ENCODE measurements at places on chromosomes 6 and 20. TPM values are rescaled to one million over a fixed set of nuclear protein-coding genes. Genes with fewer than 3 reads are reported as not detected.
A peak's percentile ranks its signal among the peaks of the same experiment; 100 is the strongest.

SASH1 gene
- 90.6 TPM for total RNA-seq

NNAT gene
- total RNA-seq: not detected

KIAA1755 gene
- total RNA-seq: 2.3 TPM

FAM50B gene
- 8.0 TPM for total RNA-seq

STK38 gene
- total RNA-seq: 40.9 TPM

DNA sequence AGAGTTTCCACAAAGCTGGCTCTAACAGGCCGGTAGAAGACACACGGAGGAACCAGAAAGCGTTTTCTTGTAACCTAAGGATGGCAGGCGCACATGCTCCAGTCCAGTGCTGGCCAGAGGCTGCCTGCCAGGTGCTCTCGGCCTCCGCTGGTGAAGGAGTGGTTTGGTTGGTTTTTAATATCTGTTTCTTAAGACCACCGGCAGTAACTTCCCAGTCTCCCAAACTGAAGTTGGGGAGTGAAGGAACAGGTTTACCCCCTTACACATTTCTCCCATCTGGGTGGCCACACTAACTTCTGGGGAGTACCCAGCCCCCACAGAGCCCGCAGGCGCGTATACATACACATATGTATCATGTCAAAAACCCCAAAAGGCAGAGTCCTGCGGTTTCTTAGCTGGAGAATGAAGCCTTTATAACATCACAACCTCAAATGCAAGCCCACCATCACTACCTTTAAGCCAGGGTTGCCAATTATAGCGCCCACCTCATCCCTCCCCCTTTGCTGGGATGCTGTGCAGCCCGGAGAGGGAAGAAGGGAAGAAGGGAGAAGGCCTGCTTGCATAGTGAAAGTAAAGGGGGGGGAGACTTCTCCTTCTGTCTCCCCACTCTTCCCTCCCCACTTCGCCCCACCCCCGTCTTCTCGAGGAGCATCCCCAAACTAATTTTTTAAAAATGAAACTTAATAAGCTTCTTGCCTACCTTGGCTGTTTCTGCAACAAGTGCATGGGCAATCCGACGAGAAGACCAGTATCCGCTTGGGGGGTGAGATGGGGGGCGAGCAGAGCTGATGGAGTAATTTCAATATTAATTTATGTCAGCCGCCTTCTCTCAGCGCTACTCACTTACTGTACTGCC lies 1.0 kb downstream of the TRERF1 start:
- H3K4me3 ChIP-seq: peak overlapping the region; percentile 99
- peaks cover 29% of the 10 kb centered on the region for H3K36me3 ChIP-seq
- no peaks in the 10 kb centered on the region for H3K27me3 ChIP-seq
- no peak for DNase-seq
- peak overlapping the region; percentile 79 for H3K27ac ChIP-seq
- peaks cover 56% of the 10 kb centered on the region for H3K4me1 ChIP-seq

- DNase-seq: no peak
- no peak overlapping the region for H3K4me3 ChIP-seq
- no peaks in the 10 kb centered on the region for H3K4me1 ChIP-seq
- H3K27me3 ChIP-seq: no peaks in the 10 kb centered on the region
- no peak overlapping the region for H3K27ac ChIP-seq
- no peaks in the 10 kb centered on the region for H3K36me3 ChIP-seq
Measured at GRCh38 chr6:160801418-160801817, 99.4 kb downstream of the PLG start.

DNA sequence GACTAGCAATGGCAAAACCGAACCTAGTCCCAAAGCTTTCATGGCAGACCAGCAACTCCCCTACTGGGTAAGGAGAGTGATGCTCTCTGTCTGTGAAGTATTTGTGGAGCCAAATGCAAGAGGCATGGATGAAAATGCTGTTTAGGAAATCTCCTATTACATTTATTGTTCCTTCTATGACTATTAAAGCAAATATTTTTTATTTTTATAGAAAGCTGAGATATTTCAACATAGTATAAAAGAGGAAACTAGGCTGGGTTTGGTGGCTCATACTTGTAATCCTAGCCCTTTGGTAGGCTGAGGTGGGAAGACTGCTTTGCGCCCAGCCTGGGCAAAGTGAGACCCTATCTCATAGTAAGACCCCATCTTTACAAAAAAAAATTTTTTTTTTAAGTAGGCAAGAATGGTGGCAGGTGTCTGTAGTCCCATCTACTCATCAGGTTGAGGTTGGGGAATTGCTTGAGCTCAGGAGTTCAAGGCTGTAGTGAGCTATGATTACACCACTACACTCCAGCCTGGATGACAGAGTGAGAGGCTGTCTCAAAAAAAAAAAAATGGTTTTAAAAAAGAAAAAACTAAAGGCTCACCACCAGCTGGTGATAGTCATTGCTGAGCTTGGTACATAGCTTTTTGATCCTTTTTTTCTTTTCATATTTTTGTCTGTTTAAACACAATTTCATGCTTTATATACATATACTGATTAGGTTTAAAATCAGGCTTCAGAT lies 11.3 kb downstream of the KDM1B start:
- peak overlapping the region; percentile 29 for H3K27ac ChIP-seq
- peaks cover 10% of the 10 kb centered on the region for H3K4me1 ChIP-seq
- peaks cover 20% of the 10 kb centered on the region for H3K36me3 ChIP-seq
- H3K4me3 ChIP-seq: no peak overlapping the region

DNA sequence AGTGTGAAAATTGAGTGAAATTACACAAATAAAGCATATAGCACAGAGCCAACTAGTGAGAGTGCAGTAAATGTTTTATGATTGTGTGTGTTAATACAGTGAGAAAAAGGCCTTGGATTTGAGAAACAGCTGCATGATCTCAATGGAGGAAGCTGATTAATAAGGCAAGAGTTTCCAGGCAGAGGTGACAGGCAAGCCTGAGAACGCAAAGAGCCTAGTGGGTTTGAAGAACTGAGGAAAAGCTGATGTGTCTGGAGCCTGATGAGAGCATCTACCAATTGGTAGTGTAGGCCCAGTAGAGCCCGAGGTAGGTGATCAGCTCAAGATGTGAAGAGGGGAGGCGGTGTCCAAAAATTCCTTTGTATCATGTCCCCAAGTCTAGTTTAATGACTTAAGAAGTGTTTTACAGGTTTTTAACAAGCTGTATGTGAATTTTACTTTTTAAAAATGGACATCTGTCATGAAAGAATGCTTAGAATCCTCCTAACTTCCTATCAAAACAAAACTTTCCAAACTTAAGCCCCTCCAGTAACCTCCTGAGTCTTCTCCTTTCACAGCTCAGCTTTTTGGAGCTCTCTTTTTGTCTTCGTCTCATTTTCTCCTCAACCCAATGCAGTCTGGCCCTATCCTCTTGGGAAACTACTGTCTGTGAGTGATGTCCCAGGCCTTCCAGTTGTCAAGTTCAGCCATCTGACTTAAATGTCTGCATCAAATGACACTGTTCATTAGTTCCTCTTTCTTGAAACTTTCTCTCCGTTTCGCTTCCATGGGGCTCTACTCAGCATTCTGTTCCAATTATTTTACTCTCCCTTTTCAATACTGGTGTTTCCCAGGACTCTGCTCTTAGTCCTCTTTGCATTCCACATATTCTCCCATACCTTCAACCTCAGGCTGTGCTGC lies 1.2 kb downstream of the CDC40 start:
- H3K36me3 ChIP-seq: no peaks in the 10 kb centered on the region
- peaks cover 20% of the 10 kb centered on the region for H3K4me1 ChIP-seq
- no peak for DNase-seq
- no peak overlapping the region for H3K4me3 ChIP-seq

- DNase-seq: peak; percentile 2
- no peaks in the 10 kb centered on the region for H3K36me3 ChIP-seq
- no peak overlapping the region for H3K4me3 ChIP-seq
- no peak overlapping the region for H3K27ac ChIP-seq
Measured at GRCh38 chr6:49570474-49571079, 20.1 kb downstream of the C6orf141 start.

GRCh38 chr6:43833223-43833995 lies 63.4 kb downstream of the VEGFA start:
- peaks cover 28% of the 10 kb centered on the region for H3K4me1 ChIP-seq
- no peak overlapping the region for H3K4me3 ChIP-seq
- no peak overlapping the region for H3K27ac ChIP-seq
- peaks cover 18% of the 10 kb centered on the region for H3K27me3 ChIP-seq
- H3K36me3 ChIP-seq: no peaks in the 10 kb centered on the region

- no peaks in the 10 kb centered on the region for H3K36me3 ChIP-seq
- H3K4me3 ChIP-seq: no peak overlapping the region
- H3K4me1 ChIP-seq: no peaks in the 10 kb centered on the region
- H3K27me3 ChIP-seq: peaks cover 13% of the 10 kb centered on the region
Measured at GRCh38 chr6:53707108-53707897, 41.7 kb upstream of the KLHL31 start.

DNA sequence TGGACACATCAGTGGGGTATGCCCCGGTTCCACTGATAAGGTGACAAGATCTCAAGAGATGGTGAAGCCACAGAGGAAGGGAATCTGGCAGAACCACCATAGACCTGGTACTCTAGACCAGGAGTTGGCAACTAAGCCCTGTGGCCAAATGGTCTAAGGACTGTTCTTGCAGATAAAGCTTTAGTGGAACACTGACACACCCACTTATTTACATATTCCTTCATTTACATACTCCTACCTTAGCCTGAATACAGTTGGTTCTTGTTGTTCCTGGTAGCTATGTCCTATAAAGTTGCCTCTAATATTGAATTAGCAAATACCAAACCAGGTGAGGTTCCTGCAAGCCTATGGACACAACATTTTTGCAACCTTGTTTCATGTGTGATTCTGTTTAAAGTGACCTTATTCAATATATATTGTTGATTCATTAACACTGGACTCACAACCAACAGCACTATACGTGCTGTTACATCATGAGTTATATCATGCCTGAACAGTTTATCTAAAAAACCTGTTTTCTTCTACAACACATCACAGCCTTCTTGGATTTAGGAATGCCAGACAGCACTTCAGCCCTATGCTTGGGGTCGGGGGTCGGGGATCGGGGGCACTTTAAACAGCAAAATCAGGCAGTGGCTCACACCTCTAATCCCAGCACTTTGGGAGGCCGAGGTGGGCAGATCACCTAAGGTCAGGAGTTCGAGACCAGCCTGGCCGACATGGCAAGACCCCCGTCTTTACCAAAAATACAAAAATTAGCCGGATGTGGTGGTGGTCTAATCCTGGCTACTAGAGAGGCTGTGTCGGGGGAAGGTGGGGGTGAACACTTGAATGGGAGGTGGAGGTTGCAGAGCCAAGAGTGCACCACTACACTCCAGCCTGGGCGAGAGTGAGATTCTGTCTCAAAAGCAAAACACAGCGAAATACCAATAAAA lies 2.5 kb downstream of the CCDC167 start:
- no peak overlapping the region for H3K27ac ChIP-seq
- DNase-seq: no peak

- peak overlapping the region; percentile 42 for H3K27ac ChIP-seq
- no peaks in the 10 kb centered on the region for H3K36me3 ChIP-seq
- DNase-seq: peak; percentile 90
- peaks cover 2% of the 10 kb centered on the region for H3K27me3 ChIP-seq
- peaks cover 44% of the 10 kb centered on the region for H3K4me1 ChIP-seq
- H3K4me3 ChIP-seq: peak overlapping the region; percentile 42
Measured at GRCh38 chr6:27161946-27162603, 85.4 kb upstream of the PRSS16 start.

GRCh38 chr6:97282238-97282725 lies 734 bp downstream of the MMS22L start:
- DNase-seq: no peak
- H3K36me3 ChIP-seq: no peaks in the 10 kb centered on the region
- H3K27ac ChIP-seq: peak overlapping the region; percentile 74
- H3K4me1 ChIP-seq: peaks cover 28% of the 10 kb centered on the region
- no peaks in the 10 kb centered on the region for H3K27me3 ChIP-seq
- peak overlapping the region; percentile 98 for H3K4me3 ChIP-seq

- peaks cover 27% of the 10 kb centered on the region for H3K36me3 ChIP-seq
- peaks cover 37% of the 10 kb centered on the region for H3K4me1 ChIP-seq
- H3K4me3 ChIP-seq: peak overlapping the region; percentile 67
- peak overlapping the region; percentile 74 for H3K27ac ChIP-seq
- H3K27me3 ChIP-seq: peaks cover 1% of the 10 kb centered on the region
Measured at GRCh38 chr6:151004383-151005024, 139.0 kb downstream of the MTHFD1L start.

DNA sequence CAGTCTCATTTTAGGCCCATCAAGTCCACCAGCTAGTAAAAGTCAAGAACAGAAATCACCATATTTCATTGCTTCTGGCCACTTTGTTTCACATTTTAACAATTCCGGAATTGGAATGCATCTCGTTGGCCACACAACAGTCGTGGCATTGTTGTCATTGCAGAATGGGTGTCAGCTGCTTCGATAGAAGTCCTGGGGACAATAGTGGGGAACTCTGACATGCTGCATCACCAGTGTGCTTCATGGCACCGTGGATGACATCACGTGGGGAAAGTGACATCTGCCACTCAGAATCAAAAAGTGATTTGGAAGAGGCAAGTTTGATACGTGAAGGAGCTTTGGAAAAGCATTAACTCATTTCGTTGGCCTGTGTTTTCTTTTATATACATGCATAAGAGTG lies 43.8 kb upstream of the XRN2 start:
- H3K27me3 ChIP-seq: peaks cover 4% of the 10 kb centered on the region
- no peaks in the 10 kb centered on the region for H3K4me1 ChIP-seq
- H3K4me3 ChIP-seq: no peak overlapping the region
- no peak for DNase-seq
- H3K27ac ChIP-seq: no peak overlapping the region

DNA sequence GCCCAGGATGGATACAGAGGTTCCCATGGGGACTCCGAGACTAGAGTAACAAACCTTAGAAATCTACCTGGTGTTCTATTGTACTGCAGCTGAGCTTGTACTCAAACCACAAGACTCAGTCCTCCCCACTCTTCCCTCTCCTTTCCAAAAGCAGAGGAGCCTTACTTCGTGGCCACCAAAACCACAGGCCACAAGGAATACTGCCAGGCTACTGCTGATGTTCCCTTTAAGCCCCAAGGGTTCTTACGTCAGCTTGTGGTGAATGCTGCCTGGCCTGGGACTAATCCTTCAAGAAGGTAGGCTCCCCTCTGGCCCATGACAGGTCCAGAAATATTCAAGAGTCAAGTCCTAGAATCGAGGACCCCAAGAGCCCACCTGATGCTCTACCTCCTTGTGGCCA lies 10.5 kb upstream of the DEFB128 start:
- H3K27me3 ChIP-seq: peaks cover 13% of the 10 kb centered on the region
- H3K4me1 ChIP-seq: no peaks in the 10 kb centered on the region
- no peak overlapping the region for H3K4me3 ChIP-seq
- no peak overlapping the region for H3K27ac ChIP-seq
- DNase-seq: peak; percentile 16

DNA sequence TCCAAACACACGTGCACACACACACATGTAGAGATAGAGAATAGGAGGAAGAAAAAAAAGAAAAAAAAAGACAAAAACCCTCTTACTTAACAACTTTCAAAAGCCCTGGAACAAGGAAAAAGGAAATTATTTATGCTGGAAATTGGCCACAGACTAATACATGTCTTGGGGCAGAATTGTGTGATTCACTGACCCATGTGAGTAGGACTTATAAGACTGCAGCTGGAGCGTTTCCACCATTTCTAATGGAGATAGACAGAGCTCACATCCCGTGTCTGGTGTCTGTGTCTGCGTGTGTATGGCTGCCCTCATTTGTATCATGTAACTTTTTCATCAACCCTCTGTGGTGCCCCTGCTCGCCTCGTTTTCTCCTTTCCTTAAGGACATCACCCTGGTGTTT lies 99.8 kb upstream of the PDE10A start:
- H3K4me1 ChIP-seq: no peaks in the 10 kb centered on the region
- H3K36me3 ChIP-seq: no peaks in the 10 kb centered on the region
- no peaks in the 10 kb centered on the region for H3K27me3 ChIP-seq
- no peak overlapping the region for H3K27ac ChIP-seq

All from HFFc6 (cell line).